ENCODE measurements at places on chromosomes 5 and 9. TPM values are rescaled to one million over a fixed set of nuclear protein-coding genes. Genes with fewer than 3 reads are reported as not detected.

DNA sequence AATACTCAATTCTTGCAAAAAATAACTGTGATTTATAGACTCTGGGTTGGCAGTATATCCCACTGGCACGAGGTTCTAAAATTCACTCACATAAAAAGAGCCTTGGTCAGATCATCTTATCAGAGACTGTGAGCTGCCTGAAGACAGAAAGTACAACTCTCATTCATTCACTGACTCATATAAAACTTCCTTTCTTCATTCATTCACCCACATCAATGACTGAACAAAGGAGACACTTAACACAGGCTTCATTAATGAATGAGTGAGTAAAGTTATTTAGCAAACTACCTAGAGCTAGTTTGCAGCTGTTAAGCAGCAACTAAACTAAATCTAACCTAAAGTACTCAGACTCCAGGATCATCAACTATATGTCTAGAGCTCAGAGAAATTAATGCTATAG, 214.7 kb downstream of the DENND1A start:
- DNase-seq, result no peak

The SLC6A3 gene
- 0.07 TPM for total RNA-seq

The GNA14 gene
- total RNA-seq, result not detected

The SPATA24 gene
- 5.8 TPM for total RNA-seq

DNA sequence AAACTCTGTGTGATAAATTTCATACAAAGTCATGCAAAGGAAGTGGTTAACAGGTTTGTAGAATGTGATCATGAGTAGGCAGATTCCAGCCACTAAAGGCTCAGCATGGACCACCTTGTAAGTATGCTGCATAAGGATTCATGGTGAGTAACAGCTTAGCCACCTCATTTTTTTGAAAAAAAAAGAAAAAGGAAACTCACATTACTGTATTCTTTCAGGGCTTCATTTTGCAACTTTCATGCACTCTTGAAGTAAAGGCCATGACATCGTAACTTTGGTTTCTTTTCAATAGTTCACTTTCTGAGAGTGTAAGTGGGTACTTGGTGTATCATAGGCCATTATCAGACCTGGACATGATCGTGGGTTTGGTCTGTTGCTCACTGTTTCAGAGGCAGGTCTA, 175.1 kb downstream of the PCSK1 start:
- no peak for DNase-seq

The NDST1 gene
- 0.68 TPM for total RNA-seq

DNA sequence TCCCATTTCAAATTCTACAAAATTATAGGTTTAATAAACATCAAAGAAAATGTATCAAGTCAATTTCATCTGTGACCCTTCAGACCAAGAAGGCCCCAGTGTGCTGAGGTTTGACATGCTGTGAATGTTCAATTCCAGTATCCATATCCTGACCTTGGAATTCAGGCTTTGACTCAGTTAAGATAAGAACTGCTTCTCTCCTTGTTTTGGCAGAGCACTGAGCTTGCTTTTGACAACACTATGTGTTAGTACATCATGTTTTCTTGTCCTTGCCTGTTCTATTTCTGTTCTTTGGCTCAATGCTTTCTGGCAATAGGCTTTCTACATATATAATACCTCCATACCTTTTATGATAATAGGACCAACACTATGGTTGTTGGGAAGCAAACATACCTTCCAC, 105.6 kb downstream of the PLCXD3 start:
- no peak for DNase-seq

- DNase-seq, result no peak
These were observed 23.0 kb upstream of the TMOD1 start for GRCh38 chr9:97478301-97478981.

The AGXT2 gene
- not detected for total RNA-seq

The GABRA1 gene
- total RNA-seq, result not detected

The SH2D3C gene
- total RNA-seq, result 75.2 TPM

The FBLL1 gene
- total RNA-seq, result not detected

The ZNF354B gene
- 9.2 TPM for total RNA-seq

GRCh38 chr9:97437051-97437600, 25.2 kb downstream of the TDRD7 start:
- no peak for DNase-seq

DNA sequence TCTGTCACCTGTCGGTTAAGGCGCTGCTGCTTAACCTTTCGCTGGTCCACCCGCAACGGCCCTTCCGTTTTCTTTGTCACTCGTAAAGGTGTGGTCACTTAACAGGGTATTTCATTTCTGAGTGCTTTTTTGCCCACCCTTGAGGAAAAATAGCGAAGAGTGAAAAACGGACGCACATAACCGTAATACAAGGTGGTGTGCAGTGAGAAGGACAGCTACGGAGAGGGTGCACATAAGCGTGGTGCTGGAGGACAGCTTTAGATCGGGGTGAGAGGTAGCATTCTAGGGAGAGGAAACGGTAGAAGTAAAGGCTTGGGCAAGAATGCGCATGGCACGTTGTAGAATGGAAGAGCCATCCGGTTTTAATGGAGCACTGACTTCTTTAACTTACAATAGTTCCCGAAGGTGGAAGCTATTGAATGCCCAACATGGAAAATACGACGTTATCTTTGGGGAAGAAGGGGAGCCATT, 761 bp downstream of the CCT5 start:
- peak; percentile 52 for DNase-seq

The FSTL4 gene
- total RNA-seq, result not detected

GRCh38 chr9:98108531-98109031, 10.4 kb downstream of the TRIM14 start:
- DNase-seq, result peak; percentile 61

The IQGAP2 gene
- total RNA-seq, result 118 TPM

The SIT1 gene
- total RNA-seq, result 144 TPM

- no peak for DNase-seq
These were observed 63.5 kb downstream of the DUSP1 start for GRCh38 chr5:172707285-172708182.

The COMMD10 gene
- total RNA-seq, result 25.3 TPM

- DNase-seq, result no peak
These were observed 131.3 kb downstream of the PRELID2 start for GRCh38 chr5:145703856-145704255.

The DIMT1 gene
- 36.0 TPM for total RNA-seq

DNA sequence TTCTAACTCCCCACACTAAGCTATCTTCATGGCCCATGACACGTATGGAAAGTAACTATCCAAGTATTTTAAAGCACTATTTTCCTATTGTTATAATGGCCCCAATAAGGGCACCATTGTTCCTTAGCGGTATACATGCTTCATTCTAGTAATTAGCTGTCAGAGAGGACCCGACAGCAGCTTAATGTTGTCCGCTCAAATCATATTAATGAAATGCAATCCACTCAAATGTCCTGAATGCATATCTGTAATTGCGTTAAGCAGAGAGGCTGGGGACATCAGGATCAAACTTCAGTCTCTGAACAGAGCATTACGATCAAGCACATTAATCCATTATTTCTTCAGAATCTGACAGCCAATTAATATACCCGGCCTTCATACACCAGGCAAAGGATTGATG, 139.7 kb downstream of the CRB2 start:
- no peak for DNase-seq

- DNase-seq, result no peak
These were observed 21.2 kb upstream of the PFDN1 start for GRCh38 chr5:140324041-140324600.

The MAML1 gene
- total RNA-seq, result 34.7 TPM

The OR1N2 gene
- not detected for total RNA-seq

GRCh38 chr9:95753762-95754465, 121.6 kb upstream of the ERCC6L2 start:
- DNase-seq, result no peak

The ASB6 gene
- total RNA-seq, result 25.0 TPM

The SLC46A2 gene
- total RNA-seq, result not detected

- no peak for DNase-seq
These were observed 18.4 kb downstream of the AP3B1 start for GRCh38 chr5:78275998-78276543.

DNA sequence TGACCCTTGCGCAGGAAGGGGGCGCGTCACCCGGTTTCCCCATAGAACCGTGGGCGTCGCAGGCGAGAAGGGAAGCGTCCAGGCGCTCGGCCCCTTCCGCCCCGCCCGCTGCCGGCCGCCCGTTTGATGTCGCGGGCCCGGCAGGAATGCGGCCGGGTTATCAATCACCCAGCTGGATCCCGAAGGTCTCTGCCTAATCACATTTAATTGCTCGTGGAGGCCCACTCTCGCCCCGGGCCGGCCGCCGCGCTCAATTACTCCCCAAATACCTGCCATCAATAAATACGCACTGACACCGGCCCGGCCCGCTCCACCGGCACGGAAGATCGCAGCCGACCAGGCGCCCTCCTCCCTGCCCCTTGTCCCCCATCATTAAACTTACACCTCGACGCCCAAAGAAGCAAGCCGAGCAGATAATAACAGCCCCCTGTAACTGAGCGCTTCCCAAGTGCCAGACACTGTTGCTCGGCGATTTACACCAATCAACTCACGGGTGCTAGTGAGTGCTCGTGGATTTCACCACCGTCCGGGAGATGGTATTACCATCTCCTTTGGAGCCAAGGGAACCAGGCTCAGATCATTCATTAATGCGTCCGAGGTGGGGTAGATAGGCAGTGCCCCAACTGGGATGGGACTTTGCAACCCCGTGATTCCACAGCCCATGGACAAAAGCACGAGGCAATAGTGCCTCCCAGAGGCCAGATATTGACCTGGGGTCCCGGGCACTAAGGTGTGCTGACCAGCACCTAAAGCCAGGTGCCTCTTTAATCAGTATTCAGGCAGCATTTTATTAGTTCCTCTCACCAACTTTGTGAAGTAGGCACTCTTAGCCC, 11.3 kb downstream of the MSX2 start:
- no peak for DNase-seq

The ARHGEF37 gene
- 0.37 TPM for total RNA-seq

GRCh38 chr9:121138561-121138960, 63.1 kb downstream of the RAB14 start:
- DNase-seq, result no peak

The GRM6 gene
- not detected for total RNA-seq

The SPIN1 gene
- total RNA-seq, result 92.8 TPM

DNA sequence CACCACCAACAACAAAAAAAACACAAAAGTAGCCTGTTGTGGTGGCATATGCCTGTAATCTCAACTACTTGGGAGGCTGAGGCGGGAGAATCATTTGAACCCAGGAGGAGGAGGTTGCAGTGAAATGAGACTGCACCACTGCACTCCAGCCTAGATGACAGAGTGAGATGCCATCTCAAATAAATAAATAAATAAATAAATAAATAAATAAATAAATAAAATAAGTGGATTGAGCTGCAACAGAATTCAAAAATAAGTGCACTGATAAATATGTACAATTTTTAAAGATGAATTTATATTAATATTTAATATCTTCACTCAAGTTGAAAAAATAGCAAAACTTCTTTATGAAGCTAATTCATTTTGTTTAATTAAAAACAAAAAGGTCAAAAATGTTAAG, 259.6 kb downstream of the IRX2 start:
- DNase-seq, result no peak

Measured in activated CD8-positive, alpha-beta memory T cell treated with anti-CD3 and anti-CD28 coated beads, Interleukin-2, amount 10 ng/mL, durations not matched to agents 7 days and 5 days (primary cell).